Activated CD8-positive, alpha-beta T cell treated with anti-CD3 and anti-CD28 coated beads for 36 hours (primary cell): ENCODE measurements at places on chromosomes 2 and 18.
A peak's percentile ranks its signal among the peaks of the same experiment; 100 is the strongest.

DNA sequence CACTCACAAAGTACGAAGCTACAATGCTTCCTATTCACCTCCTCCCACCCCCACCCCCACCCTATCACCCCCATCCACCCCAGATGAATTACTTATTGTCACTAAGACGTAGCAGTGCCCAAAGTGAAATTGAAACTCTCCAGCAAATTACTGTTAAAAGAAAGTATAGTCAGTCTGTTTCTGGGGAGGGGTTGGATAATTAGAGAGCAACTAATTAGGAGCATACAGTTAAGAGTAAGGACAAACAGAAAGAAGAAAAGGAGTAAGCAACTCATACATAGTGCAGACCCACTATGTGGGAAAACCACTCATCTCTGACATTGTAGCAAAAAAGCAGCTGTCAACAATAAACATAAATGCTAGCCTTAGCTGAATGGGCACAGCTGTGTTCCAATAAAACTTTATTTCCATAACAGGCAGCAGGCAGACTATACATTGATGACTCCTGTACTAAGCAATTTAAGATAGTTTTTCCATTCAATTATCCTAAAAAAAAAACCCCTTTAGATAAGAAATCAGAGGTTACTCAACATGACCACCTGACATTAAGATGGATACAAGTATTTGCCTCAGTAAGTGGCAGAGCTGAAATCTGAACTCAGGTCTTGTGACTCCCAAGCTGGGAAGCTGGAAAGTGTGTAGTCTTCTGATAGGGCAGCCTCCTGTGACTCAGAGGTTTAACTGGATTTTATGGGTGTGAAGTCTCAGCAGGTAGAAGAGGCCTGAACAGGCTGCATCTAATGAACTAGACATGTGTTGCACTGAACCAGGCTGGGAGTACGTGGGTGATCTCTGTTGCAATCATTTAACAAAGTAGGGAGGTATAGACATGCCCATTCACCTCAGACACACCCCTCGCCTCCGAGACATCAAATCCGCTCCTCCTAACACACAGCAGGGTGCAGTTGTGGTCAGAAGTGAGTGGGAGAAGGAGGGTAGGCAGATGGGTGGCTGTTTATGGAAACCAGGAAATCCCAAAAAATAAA is 171.8 kb upstream of the KLF7 start:
- DNase-seq: no peak

DNA sequence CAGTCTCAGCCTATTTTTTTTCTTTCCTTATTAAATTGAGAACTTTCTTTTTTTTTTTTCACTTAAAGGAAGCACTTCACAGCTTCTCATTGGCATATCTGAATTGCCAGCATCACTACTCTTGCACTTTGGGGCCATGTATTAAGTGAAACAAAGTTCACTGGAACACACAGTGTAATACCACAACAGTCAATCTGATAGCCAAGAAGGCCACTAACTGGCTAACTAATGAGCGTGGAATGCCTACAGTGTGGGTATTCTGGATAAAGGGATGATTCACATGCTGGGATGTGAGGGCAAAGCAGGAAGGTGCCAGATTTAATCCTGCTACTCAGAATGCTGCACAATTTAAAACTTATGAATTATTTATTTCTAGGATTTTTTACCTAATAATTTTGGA is 11.7 kb upstream of the C18orf63 start:
- no peak for DNase-seq

- DNase-seq: no peak
These were observed 107.3 kb downstream of the PLCL1 start for GRCh38 chr2:197911667-197912066.

DNA sequence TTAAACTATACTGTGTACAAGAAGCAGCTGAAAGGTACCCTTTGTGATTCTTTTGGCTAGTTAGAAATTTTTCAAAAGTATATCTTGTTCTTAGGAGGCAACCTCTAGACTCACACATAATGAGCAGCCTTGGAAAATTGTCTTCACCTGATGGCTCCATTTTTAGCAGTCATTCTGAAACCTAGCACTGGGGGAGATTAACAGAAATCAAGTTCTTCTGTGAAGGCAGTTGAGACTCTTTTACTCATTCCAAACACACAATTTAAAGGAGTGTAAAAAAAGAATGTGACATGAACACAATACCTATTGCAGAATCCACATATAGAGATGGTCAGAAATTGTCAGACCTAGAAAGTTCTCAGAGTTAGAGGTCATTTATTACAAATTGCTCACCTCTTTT is 197.7 kb downstream of the UBE2E3 start:
- DNase-seq: no peak

GRCh38 chr2:173149491-173149890 is 73.8 kb downstream of the MAP3K20 start:
- DNase-seq: peak; percentile 83

DNA sequence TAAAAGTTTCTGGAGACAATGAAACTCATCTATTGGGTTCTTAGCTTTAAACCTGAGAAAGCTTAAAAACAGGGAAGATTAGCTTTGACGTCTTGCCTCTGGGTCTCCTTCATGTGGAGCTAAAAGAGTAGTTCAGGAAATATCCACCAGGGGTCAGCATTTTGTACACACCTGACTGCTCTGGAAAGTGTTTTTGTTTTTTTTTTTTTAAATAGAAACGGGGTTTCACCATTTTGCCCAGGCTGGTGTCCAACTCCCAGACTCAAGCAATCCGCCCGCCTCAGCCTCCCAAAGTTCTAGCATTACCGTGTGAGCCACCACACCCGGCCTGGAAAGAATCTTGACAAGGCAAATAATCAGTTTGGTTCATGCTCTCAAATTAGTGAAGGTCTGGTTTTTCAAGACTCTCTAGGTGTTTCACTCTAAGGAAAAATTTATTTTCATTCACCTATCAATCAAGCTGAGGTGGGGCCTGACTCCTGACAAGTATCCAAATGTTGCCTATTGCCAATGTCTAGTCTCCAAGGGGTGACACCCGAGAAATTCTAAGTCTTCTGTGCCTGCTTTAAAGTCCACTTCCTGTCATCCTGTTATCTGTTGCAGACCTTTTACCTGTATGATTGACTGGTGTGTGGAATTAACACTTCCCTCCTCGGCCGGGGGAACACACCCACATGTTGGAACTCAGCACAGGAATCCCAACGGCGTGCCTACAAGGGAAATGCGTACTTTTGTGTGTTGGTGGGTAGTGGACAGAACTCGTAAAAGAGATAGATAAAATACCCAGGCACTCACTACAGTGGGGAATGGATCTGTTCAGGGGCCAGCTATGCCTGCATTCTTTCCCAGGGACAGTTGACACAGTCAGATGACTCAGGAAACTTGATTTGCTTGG is 11.3 kb downstream of the IL1RN start:
- DNase-seq: peak; percentile 62

DNA sequence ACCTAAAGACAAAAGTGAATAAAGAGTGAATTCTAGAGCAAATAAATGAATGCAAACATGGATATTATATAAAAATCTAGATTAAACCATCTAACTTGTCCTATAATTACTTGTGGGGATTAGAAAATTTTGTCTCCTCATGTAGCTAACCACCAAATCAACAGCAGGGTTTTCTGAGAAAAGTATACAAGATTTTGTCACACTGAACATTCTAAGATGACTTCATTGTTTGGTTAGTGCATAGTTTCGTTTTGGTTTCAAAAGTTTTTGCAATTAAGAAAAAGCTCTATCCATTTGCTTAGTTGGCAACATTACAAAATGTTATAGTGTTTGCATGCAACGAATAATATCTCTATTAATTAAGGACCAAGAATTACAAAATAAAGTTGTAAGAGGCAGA is 125.0 kb downstream of the LRP2 start:
- DNase-seq: no peak

- no peak for DNase-seq
These were observed 18.4 kb downstream of the NCKAP1 start for GRCh38 chr2:183019718-183020442.

DNA sequence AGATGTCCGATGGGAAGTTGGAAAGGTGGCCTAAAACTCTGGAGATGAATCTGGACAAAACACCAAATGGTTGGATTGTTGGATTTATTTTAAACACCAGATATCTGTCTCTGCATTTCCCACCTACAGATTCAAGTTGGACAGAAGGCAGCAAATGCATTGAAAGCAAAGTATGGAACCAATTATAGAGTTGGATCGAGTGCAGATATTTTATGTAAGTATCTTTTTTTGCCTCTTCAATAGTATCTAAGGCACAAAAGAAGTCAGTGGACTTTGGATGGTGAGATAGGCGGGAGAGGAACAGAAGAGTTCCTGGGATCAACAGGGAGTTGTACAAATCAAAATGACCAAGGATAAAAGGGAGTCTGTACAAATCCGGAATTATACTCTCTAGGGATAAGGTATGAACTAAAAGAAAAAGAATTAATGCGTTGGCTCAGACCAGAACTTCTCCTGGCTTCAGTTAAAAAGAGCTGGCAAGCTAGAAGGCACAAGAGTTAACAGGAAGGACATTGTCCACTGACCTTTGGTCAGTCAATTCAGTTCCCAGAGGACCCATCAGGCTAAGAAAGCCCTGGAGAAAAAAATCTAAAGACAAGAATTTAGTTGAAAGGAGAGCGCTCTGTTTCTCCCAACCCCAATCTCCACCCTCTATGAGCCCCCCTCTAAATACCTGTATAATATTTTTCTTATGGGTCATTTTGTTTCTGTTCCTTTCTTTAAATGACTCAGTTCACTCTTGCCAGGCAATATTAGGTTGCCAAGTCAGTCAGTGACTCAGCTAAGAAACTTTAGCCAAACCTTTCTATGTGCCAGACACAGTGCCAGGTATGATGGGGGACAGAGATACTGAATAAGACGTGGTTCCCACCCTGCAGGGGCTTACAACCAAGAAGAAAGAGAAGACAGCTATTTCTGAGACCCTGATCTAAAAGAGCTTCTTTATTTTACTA is 29.1 kb downstream of the CPO start:
- no peak for DNase-seq

- DNase-seq: no peak
These were observed 217.9 kb downstream of the VAPA start for GRCh38 chr18:10131460-10132395.

DNA sequence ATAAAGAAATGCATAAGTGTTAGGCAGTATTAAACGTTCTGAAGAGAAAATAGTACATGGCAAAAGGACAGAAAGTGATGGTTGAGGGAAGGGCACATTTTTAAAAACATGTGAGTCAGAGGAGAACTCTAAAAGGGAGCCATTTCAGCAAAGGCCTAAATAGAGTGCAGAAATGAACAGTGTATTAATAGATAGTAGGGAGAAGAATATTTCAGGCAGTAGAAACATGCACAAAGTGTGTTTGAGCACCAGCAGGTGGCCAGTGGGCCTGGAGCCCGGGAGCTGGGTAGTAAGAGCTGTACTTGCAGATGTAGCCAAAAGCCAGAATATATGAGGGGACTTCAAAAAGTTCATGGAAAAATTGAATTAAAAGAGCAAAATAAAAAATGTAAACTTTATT is 288.1 kb upstream of the FIGN start:
- no peak for DNase-seq

DNA sequence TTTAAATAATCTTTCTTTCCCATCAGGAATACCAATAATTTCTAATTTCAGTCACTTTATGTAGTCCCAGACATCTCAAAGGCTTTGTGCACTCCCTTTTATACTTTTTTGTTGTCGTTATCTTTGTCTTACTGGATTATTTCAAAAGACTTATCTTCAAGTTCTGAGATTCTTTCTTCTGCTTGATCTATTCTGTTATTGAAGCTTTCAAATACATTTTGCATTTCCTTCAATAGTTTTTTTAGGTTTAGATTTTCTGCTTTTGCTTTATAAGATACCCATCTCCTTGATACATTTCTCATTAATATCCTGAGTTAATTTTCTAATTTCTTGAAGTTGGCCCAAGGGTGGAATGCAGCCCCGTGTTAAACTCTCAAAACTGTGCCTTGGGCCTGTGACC is 432.4 kb downstream of the RIT2 start:
- no peak for DNase-seq

- DNase-seq: no peak
These were observed 101.5 kb upstream of the GRB14 start for GRCh38 chr2:164722616-164723338.
